SK-N-MC (cell line): ENCODE measurements at places on chromosomes 11 and 22.

DNA sequence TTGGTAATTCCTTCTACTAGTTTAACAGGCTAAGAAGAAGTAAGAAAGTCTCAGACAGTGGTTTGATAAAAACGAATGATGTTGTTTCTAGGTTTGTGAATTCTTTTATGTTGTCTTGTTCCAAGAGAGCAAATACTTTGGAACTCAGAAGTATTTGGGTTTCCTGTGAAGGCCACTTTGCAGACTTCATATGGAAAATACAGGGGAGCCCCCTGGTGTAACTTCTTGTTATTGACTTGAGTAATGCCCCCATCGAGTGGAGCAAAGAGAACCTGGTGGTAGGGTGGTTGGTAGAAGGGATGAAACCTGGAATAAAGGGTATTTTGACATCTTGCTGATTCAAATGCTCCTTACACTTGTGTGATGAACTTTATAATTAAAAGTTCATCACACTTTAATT lies 40.0 kb upstream of the PTH start:
- no peak for DNase-seq

GRCh38 chr11:113796663-113797259 lies 17.2 kb downstream of the CLDN25 start:
- DNase-seq: no peak

DNA sequence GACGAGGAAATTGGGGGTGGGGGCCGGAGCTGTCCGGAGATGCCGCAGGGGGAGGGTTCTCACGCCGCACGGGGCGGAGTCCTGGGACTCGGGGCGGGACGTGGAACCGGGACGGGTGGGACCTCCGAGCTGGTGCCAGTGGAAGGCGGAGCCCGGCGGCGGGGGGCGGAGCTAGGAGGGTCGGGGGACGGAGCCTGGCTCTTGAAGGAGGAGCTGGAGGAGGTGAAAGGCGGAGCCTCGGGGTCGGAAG lies 271 bp downstream of the FKBP2 start:
- no peak for DNase-seq

GRCh38 chr22:43860831-43861230 lies 1.5 kb downstream of the SULT4A1 start:
- no peak for DNase-seq

GRCh38 chr11:124920870-124921609 lies 2.0 kb downstream of the HEPN1 start:
- DNase-seq: no peak

- DNase-seq: no peak
These were observed 55.5 kb upstream of the EP300 start for GRCh38 chr22:41036924-41037323.

DNA sequence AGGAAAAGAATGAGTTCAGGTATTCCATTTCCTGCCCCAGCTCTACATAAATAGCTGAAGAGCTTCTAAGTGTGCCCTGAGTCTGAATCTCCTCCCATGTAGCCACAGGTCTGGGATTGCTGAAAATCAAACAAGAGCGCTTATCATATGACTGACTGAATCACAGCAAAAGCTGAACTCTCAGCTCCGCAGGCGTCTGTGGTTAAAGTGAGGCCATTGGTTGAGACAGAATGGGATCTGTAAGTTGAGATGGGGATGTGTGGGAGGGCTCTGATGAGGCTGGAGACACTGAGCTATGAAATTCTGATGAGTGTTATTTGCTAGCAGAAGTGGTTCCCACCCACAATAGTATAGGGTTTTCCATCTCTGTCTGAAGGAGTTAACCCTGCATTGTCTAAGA lies 637.0 kb downstream of the OPCML start:
- DNase-seq: no peak

- DNase-seq: no peak
These were observed 39.3 kb upstream of the TP53I11 start for GRCh38 chr11:44989831-44990566.

DNA sequence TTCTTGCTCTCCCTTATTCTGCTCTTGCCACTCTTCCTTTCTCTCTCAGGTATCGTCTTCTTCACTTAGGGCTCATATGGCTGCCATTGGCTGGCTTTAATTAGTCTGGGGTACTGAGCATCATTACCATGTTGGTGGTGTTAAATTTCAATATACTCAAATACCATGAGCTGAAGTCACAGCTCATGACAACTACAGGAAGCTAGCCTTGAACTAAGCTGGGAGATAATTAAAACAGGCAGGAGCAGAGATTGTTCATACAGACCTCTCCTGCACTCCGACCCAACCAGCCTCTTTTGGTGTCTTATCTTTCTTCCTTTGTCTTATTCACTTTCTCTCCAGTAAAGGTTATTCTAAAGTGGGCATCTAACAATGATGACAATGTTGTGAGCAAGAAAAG lies 130.9 kb upstream of the BLID start:
- DNase-seq: no peak

GRCh38 chr11:95512177-95512576 lies 277.4 kb downstream of the FAM76B start:
- DNase-seq: no peak

DNA sequence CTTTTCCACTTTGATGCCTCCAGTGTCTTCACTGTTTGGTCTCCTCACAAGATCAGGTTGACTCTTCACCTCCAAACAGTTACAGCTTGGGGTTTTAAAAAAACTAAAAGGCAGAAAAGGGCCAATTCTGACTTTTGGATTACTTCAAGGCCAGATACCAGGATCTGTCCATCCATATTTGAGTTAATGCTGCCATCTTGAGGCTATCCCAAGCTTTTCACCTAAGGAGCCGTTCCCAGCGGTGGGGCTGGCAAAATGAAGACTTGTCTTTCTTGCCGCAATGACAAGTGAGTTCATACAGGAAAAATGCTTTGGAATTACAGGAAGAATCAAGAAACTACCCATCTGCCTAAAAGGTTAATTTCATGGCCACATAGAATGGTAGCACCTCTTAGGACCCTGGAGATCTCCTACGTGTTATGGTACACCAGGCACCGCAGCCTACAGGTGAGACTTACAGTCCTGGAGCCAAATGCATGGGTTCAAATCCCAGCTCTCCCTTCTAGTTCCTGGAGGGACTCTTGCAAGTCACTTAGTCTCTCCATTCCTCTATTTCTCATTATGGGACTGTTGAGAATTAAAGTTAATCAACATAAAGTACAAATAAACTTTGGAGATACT lies 6.0 kb upstream of the OR5B21 start:
- no peak for DNase-seq

- no peak for DNase-seq
These were observed 45.5 kb downstream of the NRXN2 start for GRCh38 chr11:64677441-64678023.

GRCh38 chr11:2096011-2096918 lies 42.9 kb downstream of the IGF2 start:
- DNase-seq: no peak
